CD4-positive, alpha-beta T cell treated with Interleukin-2 at 100 ng/mL for 4 hours (primary cell): ENCODE measurements at places on chromosomes 5 and 9.
A peak's percentile ranks its signal among the peaks of the same experiment; 100 is the strongest.

DNA sequence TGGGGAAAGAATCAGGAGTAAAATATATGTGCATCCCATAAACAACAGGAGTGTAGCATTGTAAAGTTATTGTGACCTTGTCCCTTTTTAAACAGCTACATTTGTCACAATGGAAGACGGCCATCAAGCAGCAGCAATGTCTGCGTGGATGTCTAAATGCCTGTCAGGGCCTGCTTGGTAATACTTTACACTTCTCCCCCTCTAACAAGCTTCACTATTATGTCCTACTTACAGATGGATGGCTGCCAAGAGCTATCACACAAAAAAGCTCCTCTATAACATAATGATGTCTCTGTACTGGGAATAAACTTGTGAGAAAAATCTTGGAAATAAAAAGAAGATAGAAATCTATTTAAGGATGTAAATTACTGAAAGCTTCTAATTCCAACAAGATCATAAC lies 213.0 kb downstream of the FBXL17 start:
- no peak for DNase-seq

- no peak for DNase-seq
These were observed 85.8 kb downstream of the LHFPL2 start for GRCh38 chr5:78562714-78563330.

- no peak for DNase-seq
These were observed 73.3 kb downstream of the GOLPH3 start for GRCh38 chr5:32100691-32101302.

DNA sequence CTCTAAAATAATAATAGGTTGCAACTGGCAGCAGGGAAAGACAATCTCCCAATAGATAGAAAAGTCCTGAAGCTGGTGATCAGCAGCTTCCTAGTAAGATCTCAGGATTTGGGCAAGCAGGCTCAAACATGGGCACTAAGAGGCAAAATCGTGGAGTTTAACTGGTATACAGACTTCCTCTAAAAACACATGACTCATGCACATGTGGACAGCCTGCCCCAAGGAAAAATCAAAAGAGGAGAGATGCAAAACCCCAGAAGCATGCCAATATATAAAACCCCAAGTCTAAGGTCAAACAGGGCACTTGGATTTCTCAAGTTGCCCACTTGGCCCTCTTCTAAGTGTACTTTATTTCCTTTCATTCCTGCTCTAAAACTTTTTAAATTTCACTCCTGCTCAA lies 62.8 kb downstream of the CDKN2A start:
- DNase-seq = no peak

DNA sequence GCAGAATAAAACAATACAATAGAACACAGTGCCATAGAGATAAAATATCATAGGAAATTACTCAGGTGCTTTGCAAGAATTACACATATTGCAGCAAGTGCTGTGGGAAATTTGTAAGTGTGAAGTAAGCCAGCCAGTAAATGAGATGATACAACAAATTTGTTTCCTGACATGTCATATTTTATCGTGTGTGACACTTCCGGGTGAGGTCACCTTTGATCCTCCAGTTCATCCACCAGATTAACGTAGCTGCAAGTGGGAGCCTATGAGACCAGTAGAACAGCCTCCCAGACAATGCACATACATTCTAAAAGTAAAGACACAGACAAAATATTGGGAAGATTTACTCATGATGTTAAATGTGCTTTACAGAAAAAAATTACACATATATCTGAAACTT lies 72.2 kb downstream of the PRDM9 start:
- DNase-seq = no peak

DNA sequence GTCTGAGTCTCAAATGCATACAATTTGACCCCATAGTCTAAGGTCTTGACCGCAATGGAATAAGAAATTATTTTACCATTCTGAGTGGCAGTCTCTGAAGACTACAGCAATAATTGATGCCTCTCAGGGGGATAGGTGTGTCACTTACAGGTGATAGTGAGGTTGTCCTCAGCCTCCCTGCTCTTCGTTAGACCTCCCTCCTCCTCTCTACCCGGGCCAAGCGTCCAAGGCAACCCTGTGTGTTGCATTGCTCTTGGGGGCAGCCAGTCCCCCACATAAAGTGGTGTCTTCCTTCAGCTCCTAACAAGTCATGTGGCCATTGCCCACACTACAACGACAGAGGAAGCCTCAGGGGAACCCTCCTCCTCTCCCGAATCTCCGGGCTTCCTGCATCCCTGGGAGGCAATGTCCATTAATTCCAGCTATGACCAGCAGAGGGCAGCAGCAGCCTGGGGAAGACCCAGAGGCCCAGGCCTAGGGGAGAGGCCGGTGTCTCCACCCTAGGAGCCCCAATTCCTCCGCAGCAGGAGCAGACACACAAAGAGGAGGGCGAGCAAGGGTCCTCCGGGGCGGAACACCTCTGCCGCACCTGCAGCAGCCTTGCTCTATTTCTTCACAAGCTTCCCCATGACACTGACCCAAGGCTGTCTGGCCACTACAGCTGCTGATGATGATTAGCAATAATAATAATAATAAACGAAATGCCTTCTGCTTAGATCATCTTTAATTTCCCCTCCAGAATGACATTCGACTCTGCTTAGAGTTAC lies 134.8 kb downstream of the KCNIP1 start:
- peak; percentile 53 for DNase-seq

DNA sequence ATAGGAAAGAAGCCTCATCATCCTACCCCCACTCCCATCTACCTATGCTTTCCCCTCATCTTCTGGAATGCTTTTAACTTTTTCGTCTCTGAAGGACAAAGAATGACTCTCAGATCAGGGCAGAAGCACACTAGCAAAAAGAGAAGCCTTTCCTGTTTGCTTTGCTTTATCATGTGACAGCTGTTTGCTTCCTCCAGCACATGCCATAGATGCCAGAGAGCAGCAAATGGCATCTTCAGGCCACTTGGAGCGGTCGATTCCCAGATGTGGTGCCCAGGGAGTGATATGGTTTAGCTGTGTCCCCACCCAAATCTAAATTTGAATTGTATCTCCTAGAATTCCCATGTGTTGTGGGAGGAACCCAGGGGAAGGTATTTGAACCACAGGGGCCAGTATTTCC lies 294.8 kb downstream of the GADD45G start:
- DNase-seq = no peak

DNA sequence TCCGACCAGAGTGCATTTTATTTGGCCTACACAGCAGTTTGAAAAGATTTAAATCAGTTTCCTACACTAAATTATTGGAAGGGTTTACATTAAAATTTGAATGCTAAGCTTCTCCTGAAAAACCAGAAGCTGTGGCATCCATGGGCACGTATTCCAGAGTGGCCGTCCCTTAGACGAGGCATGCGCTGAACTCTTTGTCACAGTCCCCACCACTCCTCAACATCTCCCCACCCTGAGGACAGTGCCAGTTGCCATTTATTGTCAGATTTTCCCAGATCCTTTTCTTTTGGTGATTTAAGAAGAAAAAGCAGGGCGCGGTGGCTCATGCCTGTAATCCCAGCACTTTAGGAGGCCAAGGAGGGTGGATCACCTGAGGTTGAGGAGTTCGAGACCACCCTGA lies 39.9 kb upstream of the UNC5A start:
- DNase-seq = no peak

GRCh38 chr5:88821161-88821560 lies 61.8 kb downstream of the MEF2C start:
- no peak for DNase-seq

DNA sequence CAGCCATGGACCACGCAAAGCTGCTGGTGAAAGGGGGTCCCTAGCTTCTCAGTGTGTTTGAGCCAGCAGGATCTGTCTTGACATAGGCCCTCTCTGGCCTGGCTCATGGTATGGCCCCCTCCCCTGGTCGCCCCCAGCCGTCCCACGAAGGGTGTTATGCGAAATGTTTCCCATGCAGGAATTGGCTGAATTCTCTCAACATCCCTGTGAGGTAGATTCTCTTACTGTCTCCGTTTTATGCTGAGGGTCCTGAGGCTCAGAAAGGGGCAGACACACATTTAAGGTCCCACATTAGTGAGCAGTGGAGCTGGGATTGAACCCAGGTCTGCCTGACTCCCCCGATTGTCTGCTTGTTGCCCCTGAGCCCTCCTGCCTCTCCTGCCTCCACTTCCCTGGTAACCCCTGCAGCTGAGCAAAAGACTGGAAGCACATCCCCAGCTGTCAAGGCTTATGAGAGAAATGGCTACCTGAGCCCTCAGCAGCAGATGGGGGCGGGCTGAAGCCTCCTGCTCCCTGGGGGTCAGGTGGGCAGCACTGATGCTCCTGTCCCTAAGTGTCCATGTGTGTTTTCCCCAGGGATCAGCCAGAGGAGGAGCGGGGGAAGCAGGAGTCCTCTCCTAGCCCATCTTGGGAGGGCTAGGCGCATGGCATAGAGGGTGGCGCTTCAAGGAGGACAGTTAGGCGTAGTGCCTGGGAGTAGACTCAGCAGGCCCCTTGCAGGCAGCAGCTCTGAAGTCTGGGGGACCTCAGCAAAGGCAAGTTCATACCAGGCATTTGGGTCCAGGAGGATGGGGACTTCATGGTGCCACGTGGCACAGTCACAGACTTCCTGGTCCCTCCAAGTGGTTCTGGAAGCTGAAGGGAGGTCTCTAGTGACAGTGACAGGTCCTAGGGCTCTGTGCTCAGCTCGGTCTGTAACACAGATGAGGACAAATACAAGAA lies 49.0 kb upstream of the GARNL3 start:
- no peak for DNase-seq

GRCh38 chr5:107670932-107671741 lies at the start of gene EFNA5:
Gene EFNA5, minus strand, starts transcription at chr5:107670937.
- peak; percentile 8 for DNase-seq

GRCh38 chr9:68780380-68780712 lies 75.3 kb downstream of the PIP5K1B start:
- no peak for DNase-seq

DNA sequence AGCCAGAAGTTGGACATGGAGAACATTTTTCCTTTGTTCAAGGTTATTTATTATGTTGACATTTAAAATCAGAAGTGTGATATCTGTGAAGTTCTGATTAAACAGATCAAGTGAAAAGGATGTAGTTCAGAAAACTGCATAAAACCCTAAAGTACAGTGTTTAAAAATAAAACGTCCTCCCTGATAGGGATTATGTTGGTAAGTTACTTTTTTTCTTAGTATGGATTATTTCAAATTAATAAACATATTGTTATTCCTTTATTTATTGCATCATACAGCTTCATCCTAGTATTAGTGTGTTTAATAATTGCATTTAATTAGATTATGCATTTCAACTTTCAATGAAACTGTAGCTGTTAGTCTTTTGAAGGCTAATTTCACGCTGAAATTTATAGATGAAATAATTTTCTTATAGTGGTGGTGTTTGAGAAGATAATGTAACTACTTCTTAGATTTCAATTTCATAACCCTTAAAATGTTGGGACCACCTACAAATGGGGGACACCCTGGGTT lies 157.9 kb upstream of the DMRT1 start:
- DNase-seq = no peak

DNA sequence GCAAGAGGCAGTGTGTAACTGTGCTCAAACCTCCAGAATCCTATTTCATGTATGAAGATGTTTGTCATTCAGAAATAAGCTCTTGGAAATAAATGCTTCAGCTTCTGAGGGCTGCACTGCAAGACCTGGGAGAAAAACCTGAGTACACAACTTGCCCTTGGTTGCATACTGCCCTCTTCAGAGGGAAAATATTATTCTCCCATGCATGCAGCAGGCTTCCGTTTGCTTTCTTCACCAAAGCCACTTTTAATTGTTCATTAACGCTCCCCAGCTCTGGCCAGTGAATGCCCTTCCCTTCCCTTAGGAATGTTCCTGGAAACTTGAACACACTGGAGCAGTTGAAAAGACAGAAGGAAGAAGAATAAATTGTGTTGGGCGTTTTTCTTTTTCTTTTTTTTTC lies 2.5 kb upstream of the WHRN start:
- DNase-seq = peak; percentile 54

- no peak for DNase-seq
These were observed 87.0 kb upstream of the TNC start for GRCh38 chr9:115204904-115205453.

DNA sequence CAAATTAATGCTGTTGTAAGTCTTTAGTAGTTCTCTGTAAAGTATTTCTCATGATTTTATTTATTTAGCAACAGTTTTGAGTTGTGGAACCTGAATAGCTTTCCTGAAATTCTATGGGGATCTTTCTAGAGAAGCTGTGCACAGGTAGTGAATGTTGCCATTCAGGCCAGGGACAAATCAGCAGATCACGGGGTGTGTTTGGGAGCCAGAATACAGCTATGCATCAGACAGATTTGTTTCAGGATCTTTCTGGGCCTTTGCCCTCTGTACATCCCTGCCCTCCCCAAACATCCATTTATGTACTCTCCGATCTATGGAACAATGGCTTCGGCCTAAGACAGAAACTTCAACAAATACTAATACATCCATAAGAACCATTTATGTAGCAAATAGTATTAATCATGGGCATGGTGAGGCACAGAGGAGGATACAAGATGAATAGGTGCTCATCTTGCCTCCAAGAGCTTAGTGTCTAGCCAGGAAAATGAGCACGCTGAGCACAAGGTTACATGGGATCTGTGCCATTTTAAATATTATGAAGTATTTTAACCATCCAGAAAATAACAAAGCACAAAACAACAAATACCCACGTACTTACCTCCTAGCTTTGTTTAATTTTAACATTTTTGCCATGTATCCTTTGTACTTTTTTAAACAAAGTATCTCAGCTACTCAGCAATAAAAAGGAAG lies 13.1 kb downstream of the ARHGEF37 start:
- no peak for DNase-seq

- DNase-seq = no peak
These were observed 30.0 kb downstream of the TENT2 start for GRCh38 chr5:79642210-79642609.

GRCh38 chr5:87594566-87594965 lies 181.8 kb upstream of the CCNH start:
- DNase-seq = no peak

DNA sequence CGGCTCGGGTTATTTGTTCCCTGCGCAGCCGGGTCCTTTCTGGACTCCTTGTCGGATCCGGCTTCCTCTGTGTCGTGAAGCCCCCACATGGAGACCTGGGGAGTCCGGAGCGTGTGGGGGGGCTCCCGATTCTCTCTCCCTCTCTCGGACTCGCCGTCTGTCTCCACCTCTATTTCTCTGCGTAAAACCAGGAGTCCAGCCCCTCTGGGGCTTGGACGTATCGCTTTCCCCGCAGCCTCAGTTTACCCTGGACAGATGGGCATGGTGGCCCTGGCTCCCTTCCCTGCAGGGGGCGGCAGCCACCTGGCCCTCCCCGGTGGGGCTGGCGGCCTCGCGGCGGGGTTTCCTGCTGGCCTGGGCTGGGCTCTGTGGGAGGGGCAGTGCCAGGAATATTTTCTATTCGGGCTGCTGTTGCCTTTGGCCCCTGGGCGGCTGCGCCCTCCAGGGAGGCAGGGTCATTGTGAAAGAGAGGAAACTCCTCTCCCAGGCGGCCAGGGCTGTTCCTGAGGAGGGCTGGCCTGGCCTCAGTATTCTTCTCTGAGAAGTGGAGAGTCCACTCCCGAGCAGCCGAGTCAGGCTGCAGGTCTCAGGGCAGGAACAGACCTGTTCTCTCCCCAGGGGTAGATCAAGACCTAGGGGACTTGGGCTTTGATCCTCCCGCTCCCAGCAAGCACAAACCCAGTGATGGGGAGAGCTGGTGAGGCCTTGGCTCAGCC lies 665 bp downstream of the ASS1 start:
- DNase-seq = no peak
